ENCODE measurements at places on chromosomes 1 and 21. TPM values are rescaled to one million over a fixed set of nuclear protein-coding genes. Genes with fewer than 3 reads are reported as not detected.

GRCh38 chr1:44640200-44640853, 34.0 kb downstream of the TMEM53 start:
- no peak for DNase-seq
- no peaks in the 10 kb centered on the region for H3K4me1 ChIP-seq
- no peak overlapping the region for H3K27ac ChIP-seq
- H3K4me3 ChIP-seq, result no peak overlapping the region
- peaks cover 92% of the 10 kb centered on the region for H3K36me3 ChIP-seq
- no peaks in the 10 kb centered on the region for H3K27me3 ChIP-seq

- H3K4me3 ChIP-seq, result no peak overlapping the region
Observed at GRCh38 chr1:243346016-243346415, 90.2 kb downstream of the SDCCAG8 start.

DNA sequence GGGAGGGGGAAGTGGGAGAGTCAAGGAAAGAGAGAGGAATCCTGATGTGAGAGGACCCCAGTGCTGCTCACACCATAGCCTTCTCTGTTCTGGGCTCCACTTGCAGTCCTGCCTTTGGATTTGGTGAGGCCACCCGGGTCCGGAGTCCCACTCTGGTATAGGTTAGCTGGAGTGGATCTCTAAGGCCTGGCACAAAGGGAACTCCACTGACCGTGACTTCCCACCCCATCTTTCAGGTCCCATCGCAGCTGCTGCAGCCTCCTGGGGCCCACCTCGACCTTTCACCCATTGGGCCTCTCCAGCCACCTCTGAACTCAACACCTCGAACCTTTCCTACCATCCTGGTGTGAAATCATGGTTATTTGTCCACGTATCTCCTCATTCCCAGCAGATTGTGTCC, 324.4 kb downstream of the MATN1 start:
- H3K36me3 ChIP-seq, result no peaks in the 10 kb centered on the region
- H3K4me1 ChIP-seq, result no peaks in the 10 kb centered on the region
- no peak overlapping the region for H3K27ac ChIP-seq
- H3K4me3 ChIP-seq, result no peak overlapping the region
- no peak for DNase-seq

The PLA2G2F gene
- not detected for polyA plus RNA-seq

GRCh38 chr1:26159743-26160039, 812 bp downstream of the FAM110D start:
- no peak overlapping the region for H3K27ac ChIP-seq
- DNase-seq, result no peak
- peak overlapping the region; percentile 10 for H3K4me3 ChIP-seq
- H3K36me3 ChIP-seq, result no peaks in the 10 kb centered on the region
- no peaks in the 10 kb centered on the region for H3K4me1 ChIP-seq
- H3K27me3 ChIP-seq, result peaks cover 4% of the 10 kb centered on the region

GRCh38 chr1:229581485-229581884, 23.0 kb upstream of the ABCB10 start:
- H3K36me3 ChIP-seq, result no peaks in the 10 kb centered on the region
- no peaks in the 10 kb centered on the region for H3K4me1 ChIP-seq
- H3K27ac ChIP-seq, result no peak overlapping the region
- no peaks in the 10 kb centered on the region for H3K27me3 ChIP-seq
- H3K4me3 ChIP-seq, result no peak overlapping the region

DNA sequence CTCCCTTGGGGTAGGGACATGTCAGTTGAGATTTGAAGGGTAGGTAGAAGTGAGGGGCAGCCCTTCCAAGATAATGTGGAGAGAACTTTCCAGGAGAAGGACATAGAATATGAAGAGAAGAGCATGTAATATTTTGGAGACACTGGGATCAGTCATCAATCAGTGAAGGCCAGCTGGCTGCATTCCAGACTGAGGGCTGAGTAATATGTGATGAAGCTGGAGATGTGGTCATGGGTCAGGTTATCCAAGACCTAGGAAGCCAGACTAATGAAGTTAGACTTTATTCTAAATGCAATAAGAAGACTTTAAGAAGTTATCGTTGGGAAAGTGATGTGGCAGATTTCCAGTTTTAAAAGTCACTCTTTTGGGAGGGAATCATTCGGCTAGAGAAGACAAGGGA, 262.0 kb downstream of the HMCN1 start:
- no peaks in the 10 kb centered on the region for H3K4me1 ChIP-seq
- H3K27ac ChIP-seq, result no peak overlapping the region
- H3K27me3 ChIP-seq, result no peaks in the 10 kb centered on the region
- no peak for DNase-seq
- no peaks in the 10 kb centered on the region for H3K36me3 ChIP-seq

DNA sequence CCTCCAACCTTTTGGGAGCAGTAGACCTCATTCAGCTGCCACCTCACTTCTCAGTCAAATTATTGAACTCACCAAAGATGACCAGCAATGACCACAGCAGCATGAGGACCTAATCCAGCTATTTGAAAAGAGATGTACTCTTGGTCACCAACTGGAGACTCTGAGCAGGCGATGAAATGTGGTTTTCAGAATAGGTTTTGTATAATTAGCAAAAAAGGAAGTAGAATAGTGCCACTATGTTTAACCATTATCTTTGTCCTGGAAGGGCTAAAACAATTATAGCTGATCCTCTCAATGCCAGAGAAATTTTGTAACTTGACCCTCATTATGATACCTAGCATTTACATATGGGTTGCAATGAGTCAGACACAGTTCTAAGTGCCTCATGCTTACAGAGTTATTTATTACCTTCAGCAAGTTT, at the start of gene FCRL2:
Gene FCRL2, minus strand, starts transcription at position 162 of the 421 bp plus-strand sequence. Its CDS starts 59 bp downstream, at position 103.
- no peak within 1 kb of the TSS for H3K27ac ChIP-seq
- no peaks in the 10 kb centered on the region for H3K36me3 ChIP-seq
- H3K4me1 ChIP-seq, result peaks cover 5% of the 10 kb centered on the region
- peak; percentile 53 for DNase-seq
- H3K27me3 ChIP-seq, result no peaks in the 10 kb centered on the region

GRCh38 chr1:221573756-221574155, 168.1 kb downstream of the DUSP10 start:
- no peak for DNase-seq
- H3K27me3 ChIP-seq, result no peaks in the 10 kb centered on the region
- no peak overlapping the region for H3K4me3 ChIP-seq
- no peaks in the 10 kb centered on the region for H3K36me3 ChIP-seq

- H3K4me1 ChIP-seq, result no peaks in the 10 kb centered on the region
- no peak overlapping the region for H3K27ac ChIP-seq
- no peak overlapping the region for H3K4me3 ChIP-seq
- H3K27me3 ChIP-seq, result no peaks in the 10 kb centered on the region
- no peaks in the 10 kb centered on the region for H3K36me3 ChIP-seq
Observed at GRCh38 chr1:31677401-31677800, 26.4 kb downstream of the COL16A1 start.

DNA sequence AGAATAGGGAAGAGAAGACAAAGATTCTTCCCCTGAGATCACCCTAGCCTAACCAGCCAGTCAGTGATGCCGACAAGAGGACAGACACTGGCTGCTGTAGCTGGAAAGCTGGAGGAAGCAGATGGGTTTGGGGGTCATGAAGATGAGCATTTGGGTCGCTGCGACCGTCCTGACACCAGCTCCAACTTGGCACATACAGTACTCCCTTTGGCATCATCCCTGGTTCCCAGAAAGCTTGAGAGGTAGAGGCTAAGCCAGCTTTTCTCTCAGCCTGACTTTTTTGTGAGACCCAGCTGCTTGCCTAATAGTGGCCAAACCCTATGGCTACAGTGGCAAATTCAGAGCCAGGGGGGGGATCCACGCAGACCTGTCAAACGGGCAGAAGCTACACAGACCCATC, 43.0 kb upstream of the IKBKE start:
- H3K27me3 ChIP-seq, result no peaks in the 10 kb centered on the region
- no peak for DNase-seq
- H3K4me1 ChIP-seq, result no peaks in the 10 kb centered on the region
- H3K36me3 ChIP-seq, result no peaks in the 10 kb centered on the region
- no peak overlapping the region for H3K4me3 ChIP-seq
- H3K27ac ChIP-seq, result no peak overlapping the region

DNA sequence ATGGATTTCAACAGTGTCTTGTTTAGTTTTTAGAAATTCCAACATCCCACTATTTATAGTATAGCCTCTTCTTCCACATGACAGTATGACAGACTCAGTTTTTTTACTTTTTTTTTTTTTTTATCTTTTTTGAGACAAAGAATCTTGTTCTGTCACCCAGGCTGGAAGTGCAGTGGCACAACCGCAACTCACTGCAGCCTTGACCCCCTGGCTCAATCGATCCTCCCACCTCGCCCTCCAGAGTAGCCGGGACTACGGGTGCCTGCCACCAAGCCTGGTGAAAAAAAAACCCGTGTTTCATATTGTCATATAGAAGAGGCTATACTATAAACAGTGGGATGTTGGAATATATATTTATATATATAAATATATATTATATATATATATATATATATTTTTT, 1.2 kb upstream of the DR1 start:
- no peaks in the 10 kb centered on the region for H3K36me3 ChIP-seq
- H3K4me3 ChIP-seq, result no peak overlapping the region
- no peaks in the 10 kb centered on the region for H3K27me3 ChIP-seq
- H3K4me1 ChIP-seq, result peaks cover 2% of the 10 kb centered on the region
- DNase-seq, result no peak

The PTAFR gene
- 1.1 TPM for polyA plus RNA-seq

GRCh38 chr1:73564294-73564693, 633.7 kb downstream of the LRRIQ3 start:
- no peaks in the 10 kb centered on the region for H3K36me3 ChIP-seq
- no peaks in the 10 kb centered on the region for H3K4me1 ChIP-seq
- no peaks in the 10 kb centered on the region for H3K27me3 ChIP-seq
- no peak for DNase-seq

The FCN3 gene
- polyA plus RNA-seq, result 0.06 TPM

DNA sequence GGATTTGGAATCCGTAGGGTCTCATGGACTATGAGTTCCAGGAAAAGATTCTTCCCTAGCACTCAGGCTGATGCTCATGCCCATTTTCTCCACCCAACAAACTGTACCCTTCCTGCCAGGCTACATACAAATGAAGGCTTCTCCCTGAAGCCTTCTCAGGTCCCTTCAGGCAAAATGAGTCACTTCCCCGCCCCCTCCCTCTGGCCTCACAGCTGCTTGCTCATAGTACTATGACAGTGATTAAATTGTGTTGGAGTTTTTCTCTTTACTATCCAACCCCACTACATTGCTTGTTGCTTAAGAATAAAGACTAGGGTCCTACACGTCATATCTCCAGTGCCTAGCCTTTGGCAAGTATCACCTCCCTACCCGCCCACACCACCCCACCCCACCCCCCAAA, 207.6 kb upstream of the NFIA start:
- H3K27me3 ChIP-seq, result no peaks in the 10 kb centered on the region
- no peak for DNase-seq
- no peak overlapping the region for H3K27ac ChIP-seq
- H3K36me3 ChIP-seq, result no peaks in the 10 kb centered on the region

The CELA3B gene
- polyA plus RNA-seq, result 0.27 TPM

GRCh38 chr1:193060406-193060805, 994 bp downstream of the RO60 start:
- no peak overlapping the region for H3K4me3 ChIP-seq
- no peak overlapping the region for H3K27ac ChIP-seq
- peak; percentile 10 for DNase-seq
- no peaks in the 10 kb centered on the region for H3K27me3 ChIP-seq
- no peaks in the 10 kb centered on the region for H3K4me1 ChIP-seq

- DNase-seq, result no peak
- no peak overlapping the region for H3K27ac ChIP-seq
- H3K4me3 ChIP-seq, result no peak overlapping the region
- H3K36me3 ChIP-seq, result no peaks in the 10 kb centered on the region
- no peaks in the 10 kb centered on the region for H3K4me1 ChIP-seq
Observed at GRCh38 chr1:186302381-186302920, 72.6 kb downstream of the TPR start.

The TAS1R1 gene
- polyA plus RNA-seq, result 0.07 TPM

The SUSD4 gene
- 0.61 TPM for polyA plus RNA-seq

The GBP1 gene
- 12.2 TPM for polyA plus RNA-seq

The CYP4A11 gene
- not detected for polyA plus RNA-seq

The DDI2 gene
- polyA plus RNA-seq, result 8.9 TPM

DNA sequence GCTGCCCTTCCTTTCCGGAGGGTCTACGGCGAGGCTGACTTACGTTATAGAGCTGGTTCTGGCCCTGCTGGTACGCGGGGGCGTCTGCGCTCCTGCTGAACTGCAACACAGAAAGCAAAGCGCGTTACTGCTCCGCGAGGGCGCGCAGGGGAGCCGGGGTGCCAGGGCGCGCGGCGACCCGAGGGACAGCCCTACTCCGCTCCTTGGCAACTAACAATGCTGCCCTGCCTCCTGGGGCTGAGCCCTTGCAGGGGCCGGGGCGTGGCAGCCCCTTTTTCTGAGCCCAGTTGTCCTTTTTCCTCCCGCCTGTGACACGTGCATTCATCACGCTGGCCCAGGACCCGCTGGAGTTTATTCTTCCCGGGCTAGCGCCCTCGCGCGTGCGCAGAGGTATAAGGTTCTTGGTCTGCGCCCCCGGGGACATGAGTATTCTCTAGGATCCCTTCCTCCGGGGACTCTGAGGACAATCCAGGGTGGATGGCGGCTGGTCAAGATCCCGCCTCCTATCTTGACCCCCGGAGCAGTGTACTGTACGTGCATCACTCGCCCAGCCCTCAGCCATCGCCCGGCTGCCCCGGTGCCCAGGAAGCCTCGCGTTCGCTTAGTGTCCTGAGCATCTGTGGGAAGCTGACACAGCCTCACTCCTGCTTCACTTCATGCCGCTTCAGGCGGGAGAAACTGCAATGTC, 78.9 kb downstream of the CD247 start:
- peak overlapping the region; percentile 44 for H3K4me3 ChIP-seq
- peak; percentile 39 for DNase-seq
